Head of caudate nucleus (tissue), 42 donors: ENCODE measurements at places on chromosomes 4 and X.

- DNase-seq, result no peak
Measured at GRCh38 chr4:143555676-143556075, 42.2 kb downstream of the SMARCA5 start.

GRCh38 chr4:15982842-15983524, 20.0 kb upstream of the FGFBP2 start:
- no peak for DNase-seq

GRCh38 chr4:26388671-26389070, 67.9 kb downstream of the RBPJ start:
- DNase-seq, result no peak

GRCh38 chr4:116361790-116362189, 723.6 kb downstream of the TRAM1L1 start:
- DNase-seq, result no peak

GRCh38 chr4:149912000-149912399, 96.4 kb upstream of the IQCM start:
- DNase-seq, result no peak

- no peak for DNase-seq
Measured at GRCh38 chrX:1094566-1095333, 117.7 kb downstream of the CRLF2 start.

GRCh38 chr4:66613591-66613990, 931.7 kb downstream of the CENPC start:
- DNase-seq, result no peak

- DNase-seq, result no peak
Measured at GRCh38 chr4:176864238-176864637, 71.5 kb upstream of the VEGFC start.

DNA sequence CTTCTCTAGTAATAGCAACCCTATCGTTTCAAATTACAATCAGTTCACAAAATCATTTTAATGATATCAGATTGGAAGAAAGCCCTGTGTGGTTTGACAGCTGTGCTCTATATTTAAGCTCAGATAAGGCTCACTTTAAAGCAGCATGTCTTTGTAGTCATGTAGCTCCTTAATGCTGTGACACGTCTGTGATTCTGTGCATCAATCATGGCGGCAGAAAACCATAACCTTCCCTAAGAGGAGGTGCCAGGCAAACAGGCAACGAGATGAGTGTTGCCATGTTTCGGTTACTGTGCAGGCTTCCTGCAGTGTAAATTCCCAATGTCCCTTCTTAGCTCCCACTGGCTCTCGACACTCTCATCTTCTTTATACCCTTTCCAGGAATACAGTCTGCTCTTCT, 212.7 kb downstream of the GRID2 start:
- no peak for DNase-seq

GRCh38 chr4:20091781-20092180, 159.9 kb upstream of the SLIT2 start:
- DNase-seq, result no peak

- DNase-seq, result no peak
Measured at GRCh38 chr4:153728660-153729059, 31.2 kb downstream of the RNF175 start.

GRCh38 chr4:95732061-95732460, 107.8 kb upstream of the PDHA2 start:
- DNase-seq, result no peak

- no peak for DNase-seq
Measured at GRCh38 chr4:120059036-120059435, 7.6 kb downstream of the MAD2L1 start.

DNA sequence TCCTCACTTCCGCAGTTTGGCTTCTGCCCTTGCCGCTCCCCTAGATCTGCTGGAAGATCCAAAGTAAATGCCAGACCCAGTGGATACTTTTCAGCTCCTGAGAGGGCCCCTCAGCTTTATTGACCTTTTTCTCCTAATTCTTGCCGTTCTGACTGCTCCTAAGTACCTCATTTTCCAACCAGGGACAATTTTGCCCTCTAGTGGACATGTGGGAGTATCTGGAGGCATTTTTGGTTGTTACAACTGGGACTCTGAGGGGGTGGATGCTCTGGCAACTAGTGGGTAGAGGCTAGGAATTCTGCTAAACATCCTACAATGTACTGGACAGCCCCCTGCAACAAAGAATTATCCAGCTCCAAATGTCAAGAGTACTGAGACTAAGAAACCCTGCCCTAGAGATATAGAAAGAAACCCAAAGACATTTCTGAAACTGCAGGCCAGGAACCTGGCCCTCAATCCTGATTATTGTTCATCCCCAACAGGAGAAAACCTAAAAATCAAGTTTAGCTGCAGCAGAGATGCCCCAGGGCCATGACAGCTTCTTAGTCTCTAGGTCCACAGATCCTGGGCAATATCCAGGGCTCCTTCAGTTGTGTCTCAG, 3.4 kb downstream of the TEX13B start:
- DNase-seq, result no peak

- no peak for DNase-seq
Measured at GRCh38 chr4:67522230-67522629, 23.1 kb downstream of the CENPC start.

DNA sequence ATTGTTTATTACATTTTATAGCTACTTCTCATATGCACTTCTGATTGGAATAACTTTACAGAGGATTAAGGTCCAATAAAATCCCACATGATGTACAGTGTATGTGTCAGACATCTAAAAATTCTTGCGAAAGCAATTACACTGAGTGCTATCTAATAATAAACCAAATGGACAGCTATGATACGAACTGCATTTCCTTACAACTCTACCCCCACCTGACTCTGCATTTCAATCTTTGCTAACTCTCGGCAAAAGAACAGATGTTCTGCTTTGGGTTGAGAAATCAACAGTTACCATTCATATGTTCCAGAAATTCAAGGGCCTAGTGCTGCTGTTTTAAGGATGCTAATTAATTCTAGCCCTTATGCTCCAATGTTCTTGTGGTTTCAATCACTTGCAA, 287.9 kb upstream of the NOCT start:
- DNase-seq, result no peak

GRCh38 chrX:38970074-38970473, 168.8 kb downstream of the MID1IP1 start:
- DNase-seq, result no peak

GRCh38 chrX:47171996-47172395, 21.6 kb upstream of the UBA1 start:
- DNase-seq, result no peak

DNA sequence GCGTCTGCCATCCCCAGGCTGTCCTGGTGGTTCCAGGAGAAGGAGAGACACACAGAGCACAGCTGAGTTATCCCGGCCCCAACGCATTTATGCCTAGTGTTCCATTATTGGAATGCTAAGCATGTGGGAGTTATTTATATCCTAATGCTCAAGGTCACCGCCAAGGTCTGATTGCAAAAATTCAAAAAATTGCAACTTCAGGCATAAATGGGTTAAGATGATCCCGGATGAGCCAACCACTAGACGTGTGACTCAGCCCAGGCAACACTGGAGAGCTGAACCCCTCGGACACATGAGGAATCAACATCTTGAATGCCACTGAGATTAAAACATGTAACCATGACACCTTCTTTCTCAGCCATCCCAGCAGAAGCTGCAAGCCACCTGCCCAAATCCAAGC, 3.8 kb upstream of the ZCCHC4 start:
- no peak for DNase-seq

DNA sequence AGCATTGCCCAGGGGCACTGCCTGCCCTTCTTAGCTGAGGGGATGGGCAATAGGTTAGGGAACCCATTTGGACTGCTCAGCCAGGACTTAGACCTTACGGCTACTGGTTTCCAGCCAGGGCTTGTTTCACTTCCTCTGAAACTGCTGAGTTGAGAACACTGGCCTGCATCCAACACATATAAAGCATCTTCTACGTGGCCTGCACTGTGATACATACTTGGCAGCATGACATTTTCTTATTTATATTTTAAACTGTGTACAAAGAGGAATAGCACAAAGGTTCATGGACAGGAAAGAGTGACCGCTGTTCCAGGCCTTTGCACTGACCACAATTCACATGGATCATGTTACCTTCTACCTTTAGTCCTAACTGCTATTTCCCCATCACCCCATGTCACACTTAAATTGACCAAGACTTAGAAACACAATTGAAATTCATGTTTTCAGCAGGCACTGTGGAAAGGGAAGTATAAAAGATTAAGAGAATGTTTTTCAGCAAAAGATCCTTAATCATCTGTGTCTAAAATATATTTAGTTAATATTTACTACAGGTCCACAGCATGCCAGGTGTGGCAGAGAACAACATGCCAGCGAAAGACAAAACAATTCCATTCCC, 43.7 kb downstream of the NLGN4X start:
- no peak for DNase-seq

DNA sequence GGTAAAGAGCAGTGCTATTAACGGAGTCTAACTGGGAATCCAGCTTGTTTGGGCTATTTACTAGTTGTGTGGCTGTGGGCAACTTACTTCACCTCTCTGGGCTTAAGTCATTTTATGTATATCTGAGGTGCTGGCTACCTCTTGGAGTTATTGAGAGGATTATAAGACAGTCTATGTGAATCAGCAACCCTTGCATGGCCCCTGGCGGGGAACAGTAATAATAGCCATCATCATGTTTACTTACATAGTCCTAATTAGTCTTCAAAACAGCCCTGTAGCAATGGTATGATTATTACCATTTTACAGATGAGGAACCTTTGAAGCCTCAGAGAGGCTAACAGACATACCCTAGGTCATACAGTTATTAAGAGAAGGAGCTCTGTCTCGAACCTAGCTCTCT, 1.5 kb downstream of the HPRT1 start:
- DNase-seq, result no peak

DNA sequence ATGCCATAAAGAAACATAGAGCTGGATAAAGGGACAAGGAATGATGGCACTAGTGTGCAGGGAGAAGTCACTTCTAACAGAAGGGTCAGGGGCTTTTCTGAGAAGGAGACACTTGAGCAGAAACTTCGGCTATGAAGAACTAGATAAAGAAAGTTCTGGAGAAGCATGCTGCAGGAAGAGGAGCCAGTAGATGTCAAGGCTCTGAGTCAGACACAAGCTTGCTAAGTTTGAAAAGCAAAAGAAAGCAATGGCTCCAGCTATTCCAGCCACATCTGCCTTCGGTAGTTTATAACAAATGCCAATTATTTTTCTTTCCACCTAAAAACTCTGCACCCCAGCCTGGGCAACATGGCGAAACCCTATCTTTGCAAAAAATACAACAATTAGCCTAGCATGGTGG, 7.5 kb downstream of the NUDT6 start:
- no peak for DNase-seq

GRCh38 chr4:39685990-39686389, 11.9 kb upstream of the UBE2K start:
- DNase-seq, result no peak

DNA sequence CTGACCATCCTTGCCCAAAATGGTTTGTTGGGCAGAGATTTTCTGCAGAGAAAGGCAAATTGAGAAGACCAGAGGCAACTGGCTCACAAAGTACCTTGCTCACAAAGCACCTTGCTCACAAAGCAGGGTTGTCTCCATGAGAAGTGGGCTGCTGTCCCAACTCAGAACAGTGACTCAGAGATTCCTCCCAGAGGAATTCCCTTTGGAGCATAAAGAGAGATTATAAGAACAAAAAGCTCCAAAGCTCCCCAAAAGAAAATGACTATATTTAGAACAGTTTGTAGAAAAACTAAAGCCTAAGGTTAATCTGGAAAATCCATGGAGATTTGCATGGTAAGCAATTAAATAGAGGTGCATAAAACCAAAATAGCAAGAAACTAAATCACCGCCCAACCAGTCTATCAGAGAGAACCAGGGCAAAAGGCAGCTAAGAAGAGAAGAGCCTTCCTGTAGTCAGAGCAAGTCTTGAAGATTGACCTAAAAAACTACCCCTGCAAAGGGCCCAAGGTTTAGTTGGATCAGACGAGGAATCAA, 731.4 kb downstream of the FAT4 start:
- no peak for DNase-seq

GRCh38 chrX:55663584-55663983, 40.4 kb downstream of the FOXR2 start:
- DNase-seq, result no peak

DNA sequence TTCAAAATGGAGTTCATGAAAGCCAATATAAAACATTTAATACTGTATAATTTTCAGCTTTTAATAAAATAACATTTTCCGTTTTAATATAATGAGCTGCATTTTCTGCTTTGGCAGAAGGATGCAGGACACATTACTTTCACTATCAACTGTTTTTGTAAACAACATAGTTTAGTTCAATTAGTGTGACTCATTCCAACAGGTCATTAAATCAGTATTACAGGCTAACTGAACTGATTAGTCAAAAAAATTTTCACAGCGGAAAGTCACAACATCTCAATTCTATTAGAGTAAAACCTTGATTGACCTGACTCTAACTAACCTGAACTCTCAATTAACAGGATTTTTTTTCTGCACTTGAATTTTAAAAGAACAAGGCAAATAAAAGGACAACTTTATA, 151.2 kb upstream of the AMOT start:
- no peak for DNase-seq

- DNase-seq, result no peak
Measured at GRCh38 chr4:87541956-87542709, 13.0 kb upstream of the SPARCL1 start.

DNA sequence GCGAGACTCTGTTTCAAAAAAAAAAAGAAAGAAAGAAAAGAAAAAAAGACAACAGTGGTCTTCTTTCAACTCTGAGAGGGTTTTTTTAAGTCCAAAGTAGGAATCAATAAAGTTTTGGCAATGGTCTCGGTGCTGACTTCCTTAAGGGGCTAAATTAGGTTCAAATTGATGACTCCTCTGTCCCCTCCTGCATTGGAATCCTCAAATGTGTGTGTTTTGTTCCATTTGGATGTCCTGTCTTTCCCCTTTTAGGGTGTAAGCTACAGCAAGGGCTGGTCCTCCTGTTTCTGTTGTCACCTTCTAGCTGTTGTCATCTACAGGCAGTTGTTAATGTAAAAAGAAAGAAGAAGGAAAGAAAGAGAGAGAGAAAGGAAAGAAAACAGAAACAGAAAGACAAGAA, 84.3 kb upstream of the PLAC1 start:
- no peak for DNase-seq

DNA sequence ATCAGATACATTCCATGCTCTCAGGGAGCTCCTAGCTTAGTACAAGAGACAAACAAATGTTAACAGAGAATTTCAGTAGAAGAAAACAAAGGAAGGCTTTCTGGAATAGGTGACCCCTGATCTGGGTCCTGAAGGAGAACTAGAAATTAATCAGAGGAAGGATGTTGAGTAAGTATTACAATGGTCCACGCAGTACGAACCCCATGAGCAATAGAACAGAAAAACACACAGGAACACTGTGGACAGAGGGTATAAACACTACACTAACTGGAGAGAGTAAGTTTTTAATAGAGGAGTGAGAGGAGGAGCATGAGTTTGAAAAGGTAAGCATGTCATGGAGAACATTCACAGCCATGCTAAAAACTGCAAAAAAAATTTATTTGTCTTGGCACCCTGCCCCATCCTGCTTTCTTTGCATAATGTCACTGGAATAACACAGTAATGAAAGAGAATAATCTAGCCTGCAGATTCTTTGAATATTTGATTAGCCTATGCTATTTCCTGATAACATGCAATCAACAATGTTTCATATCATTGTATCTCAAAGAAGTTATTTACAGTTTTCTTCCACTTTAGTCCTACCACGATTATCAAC, 140.3 kb upstream of the ZXDB start:
- no peak for DNase-seq
